ENCODE measurements at places on chromosomes 2 and 18. TPM values are rescaled to one million over a fixed set of nuclear protein-coding genes. Genes with fewer than 3 reads are reported as not detected.

Gene KCNG2
- not detected for total RNA-seq

- no peak for DNase-seq
Measured at GRCh38 chr2:211898702-211899101, 639.9 kb downstream of the ERBB4 start.

GRCh38 chr18:75213611-75214331, 3.2 kb downstream of the TSHZ1 start:
- peak; percentile 50 for DNase-seq

GRCh38 chr2:189762229-189762550, 402 bp downstream of the OSGEPL1 start:
- DNase-seq = no peak

Gene RAB6C
- total RNA-seq = not detected

DNA sequence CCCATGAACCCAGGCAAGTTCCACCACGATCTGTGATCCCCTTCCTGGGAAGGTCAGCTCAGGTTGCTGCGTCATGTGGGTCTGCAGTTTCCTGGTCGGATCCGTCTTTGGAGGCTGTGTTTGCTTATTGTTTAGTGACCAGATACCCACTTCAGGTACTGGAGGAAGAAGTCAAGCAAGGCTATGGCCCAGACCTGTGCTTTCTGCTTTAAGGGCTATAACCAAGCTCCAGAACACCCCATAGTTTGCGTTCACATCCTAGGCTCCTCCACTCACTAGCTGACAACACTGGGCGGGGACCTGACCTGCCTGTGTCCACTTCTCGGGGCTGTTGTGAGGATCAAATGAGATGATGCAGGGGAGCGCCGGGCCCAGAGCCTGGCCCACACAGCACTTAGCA, 44.0 kb downstream of the MAL start:
- no peak for DNase-seq

Gene RFX8
- not detected for total RNA-seq

DNA sequence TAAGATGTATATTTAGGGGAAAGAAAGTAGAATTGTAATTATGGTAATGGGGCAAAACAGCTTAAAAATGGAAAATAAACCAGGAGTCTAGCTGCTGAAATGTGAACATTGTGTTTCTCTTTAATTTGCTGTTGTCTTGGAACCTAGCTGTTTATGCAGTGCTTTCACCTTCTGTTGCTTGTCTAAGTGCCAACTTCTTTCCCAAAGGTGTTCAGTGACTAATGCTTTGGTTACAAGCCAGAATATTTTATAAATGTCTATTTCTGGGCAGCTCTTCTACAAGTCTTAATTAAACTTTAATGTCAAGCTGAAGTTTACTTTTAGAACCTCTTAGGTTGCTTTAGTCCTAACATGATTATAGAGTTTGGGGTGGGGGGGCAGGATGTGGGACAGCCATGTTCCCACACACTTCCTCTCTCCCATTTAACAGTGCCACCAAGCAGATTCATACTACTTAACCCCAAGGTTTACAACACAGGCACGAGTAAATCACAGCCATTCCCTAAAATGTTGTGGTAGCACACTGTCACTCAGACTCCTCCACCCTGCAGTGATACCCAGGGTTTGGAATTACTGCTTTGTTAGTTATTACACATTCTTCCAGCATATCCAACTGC, 60.6 kb downstream of the ITGA4 start:
- DNase-seq = peak; percentile 74

- peak; percentile 7 for DNase-seq
Measured at GRCh38 chr2:217527590-217528202, 475.1 kb downstream of the TNS1 start.

GRCh38 chr2:12412898-12413305, 303.8 kb upstream of the TRIB2 start:
- DNase-seq = no peak

GRCh38 chr2:121534007-121534406, 3.3 kb downstream of the RNU4ATAC start:
- DNase-seq = no peak

Gene IL37
- not detected for total RNA-seq

- DNase-seq = peak; percentile 86
Measured at GRCh38 chr18:24118750-24119577, 19.9 kb upstream of the CABYR start.

Gene ERICH2
- total RNA-seq = 22.4 TPM

DNA sequence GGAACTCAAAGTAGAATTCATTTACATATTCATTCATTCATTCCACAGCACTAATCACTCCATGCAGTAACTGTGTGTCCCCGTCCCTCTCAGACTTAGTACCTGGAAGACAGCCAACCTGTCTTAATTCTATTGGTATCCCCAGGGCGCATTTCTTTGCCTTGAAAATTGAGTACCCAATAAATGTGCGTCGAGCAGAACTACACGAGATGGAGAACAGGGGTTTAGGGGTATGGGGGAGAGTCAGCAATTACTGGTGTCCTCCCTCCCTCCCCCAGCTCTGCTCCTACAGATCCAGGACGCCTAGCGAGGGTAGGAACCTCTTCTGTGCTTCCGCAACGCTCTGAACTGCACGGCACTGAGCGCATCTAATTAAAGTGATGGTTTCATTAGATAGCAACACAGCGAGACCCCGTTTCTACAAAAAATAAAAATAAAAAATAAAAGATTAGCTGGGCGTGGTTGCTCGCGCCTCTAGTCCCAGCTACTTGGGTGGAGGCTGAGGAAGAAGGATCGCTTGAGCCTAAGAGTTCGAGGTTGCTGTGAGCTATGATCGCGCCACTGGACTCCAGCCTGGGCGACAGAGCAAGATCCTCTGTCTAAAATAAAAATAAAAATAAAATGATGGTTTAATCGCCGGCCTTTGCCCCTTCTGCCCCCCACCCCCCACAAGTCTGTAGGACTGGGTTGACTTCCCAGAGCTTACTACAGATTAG, 614 bp upstream of the FKBP1B start:
- peak; percentile 22 for DNase-seq

- DNase-seq = no peak
Measured at GRCh38 chr18:78396756-78397155, 582.9 kb upstream of the SALL3 start.

GRCh38 chr2:230843132-230843531, 21.6 kb upstream of the ITM2C start:
- DNase-seq = no peak

DNA sequence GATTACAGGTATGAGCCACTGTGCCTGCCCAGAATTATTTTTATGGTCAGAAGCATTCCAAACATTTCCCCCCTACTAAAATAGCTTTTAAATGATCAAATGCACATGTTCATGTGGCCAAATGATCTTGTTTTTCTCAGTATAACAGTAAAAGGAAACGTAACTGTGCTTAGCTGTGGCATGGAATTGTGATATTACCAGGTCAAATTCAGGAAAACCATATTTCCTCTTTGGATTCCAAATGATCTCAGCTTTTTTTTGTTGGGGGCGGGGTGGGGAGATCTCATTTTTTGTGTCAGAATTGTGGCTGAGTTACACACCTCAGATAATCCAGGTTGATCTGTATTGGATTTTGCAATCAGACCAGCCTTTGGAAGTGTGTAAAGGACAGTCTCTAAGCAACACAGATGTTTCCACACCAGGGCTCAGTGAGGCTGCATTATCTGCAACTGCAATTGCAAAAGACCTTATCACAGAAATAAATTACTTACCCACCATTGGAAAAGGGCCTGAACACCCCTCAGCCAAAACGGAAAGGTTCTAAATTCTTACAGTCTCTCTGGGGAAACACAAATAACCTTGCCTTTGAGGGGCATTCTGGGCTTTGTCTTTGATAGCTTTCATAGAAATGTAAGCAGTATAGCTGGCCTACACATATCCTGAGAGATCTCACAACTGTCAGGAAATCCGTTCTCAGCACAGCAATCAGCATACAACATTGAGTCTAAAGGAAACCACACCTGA, 8.4 kb downstream of the CASP10 start:
- DNase-seq = no peak

Gene IL18R1
- total RNA-seq = 3.5 TPM

DNA sequence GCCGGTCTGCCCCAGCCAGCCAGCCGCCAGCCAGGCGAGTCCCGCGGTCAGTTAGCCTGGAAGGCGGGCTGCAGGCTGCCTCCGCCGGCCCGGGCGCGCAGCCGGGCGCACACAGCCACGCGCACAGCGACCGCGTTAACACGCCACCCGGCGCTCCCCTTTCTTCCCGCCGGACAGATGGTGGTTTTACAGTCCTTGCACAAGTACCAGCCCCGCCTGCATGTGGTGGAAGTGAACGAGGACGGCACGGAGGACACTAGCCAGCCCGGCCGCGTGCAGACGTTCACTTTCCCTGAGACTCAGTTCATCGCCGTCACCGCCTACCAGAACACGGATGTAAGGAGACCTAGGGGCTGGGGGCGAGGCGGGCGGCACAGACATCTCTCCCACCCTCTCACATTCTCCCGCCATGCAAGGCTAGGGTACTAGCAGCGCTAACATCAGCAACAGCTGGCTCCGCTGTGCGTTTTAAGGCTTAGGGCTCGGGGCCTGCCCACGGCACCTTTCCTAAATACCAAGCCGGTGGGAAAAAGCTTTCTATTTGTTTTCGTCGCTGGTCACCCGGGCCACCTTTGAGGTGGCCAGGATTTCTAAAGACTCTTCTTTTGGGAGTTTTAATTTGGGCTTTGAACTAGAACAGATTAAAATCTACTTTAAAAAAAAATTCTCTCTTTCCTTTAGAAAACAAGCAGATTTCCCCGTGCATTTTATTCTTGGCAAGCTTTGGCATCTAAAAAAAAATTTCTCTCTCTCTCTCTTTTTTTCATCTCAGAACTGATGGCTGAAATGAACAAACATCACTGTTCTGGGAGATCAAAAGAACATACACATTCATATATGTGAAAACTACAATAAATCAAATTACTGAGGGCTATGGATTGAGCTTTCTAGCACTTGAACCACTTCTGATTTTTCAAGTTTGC, 2.9 kb downstream of the TBR1 start:
- DNase-seq = no peak

Gene SCN1A
- total RNA-seq = not detected

DNA sequence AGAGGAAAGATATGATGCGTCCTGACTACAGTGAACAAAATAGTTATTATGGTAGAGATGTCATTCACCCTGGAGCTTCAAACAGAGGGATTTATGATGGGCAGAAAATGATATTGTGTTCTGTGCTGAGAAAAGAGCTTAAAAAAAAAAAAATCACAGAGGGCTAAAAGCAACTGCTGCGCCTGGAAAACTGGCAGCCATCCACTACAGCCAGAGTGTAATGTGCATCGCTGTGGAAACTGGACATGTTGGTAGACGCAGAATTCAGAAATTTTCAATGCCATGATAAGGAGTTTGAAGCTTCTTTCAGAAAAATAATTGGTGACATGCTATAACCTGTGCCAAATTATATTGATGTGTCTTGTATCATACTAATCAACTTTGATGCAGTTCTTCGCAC, 122.9 kb upstream of the SOX11 start:
- no peak for DNase-seq

DNA sequence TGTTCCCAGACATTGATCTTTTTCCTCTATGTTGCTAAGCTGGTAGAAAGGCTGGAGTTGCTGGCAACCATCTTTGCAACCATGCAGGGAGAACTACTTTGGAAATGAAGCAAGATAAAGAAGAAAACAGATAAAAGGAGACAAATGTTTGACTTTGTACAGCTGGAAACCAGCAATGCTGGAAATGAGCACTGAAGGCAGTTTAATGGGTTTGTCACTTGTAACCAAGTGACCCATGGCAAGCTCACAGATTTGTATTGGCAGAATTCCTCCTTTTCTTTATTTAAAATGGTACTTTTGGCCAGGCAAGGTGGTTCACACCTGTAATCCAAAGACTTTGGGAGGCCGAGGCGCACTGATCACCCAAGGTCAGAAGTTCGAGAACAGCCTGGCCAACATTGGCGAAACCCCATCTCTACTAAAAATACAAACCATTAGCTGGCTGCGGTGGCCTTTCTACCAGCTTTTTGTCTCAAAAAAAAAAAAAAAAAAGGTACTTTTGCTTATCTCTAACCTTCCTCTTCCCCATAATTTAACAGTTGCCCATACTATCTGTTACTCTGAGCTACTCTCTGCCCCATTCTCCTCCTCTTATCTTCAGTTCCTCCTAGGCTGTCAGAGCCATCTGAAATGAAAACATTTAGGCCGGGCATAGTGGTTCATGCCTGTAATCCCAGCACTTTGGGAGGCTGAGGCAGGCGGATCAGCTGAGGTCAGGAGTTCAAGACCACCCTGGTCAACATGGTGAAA, 2.0 kb upstream of the BOLA3 start:
- no peak for DNase-seq

DNA sequence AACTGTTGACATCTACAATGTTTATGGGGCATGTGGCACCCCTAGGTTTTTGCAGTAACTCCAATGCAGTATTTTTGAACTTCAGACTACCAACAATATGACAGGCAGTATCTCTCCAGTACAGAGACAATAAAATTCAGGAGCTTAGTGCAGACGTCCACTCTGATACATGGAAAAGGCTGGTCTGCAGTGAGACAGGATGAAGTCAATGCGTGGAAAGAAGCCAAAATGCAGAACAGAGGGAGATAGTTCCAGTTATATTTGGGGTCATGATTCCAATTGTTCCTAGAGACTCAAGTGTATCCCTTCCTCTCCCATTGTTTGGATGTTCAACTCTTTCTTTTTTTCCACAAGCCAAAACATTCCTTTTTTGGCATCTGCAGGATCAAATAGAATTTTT, 18.7 kb upstream of the SMAD2 start:
- no peak for DNase-seq

Gene REEP1
- total RNA-seq = not detected

DNA sequence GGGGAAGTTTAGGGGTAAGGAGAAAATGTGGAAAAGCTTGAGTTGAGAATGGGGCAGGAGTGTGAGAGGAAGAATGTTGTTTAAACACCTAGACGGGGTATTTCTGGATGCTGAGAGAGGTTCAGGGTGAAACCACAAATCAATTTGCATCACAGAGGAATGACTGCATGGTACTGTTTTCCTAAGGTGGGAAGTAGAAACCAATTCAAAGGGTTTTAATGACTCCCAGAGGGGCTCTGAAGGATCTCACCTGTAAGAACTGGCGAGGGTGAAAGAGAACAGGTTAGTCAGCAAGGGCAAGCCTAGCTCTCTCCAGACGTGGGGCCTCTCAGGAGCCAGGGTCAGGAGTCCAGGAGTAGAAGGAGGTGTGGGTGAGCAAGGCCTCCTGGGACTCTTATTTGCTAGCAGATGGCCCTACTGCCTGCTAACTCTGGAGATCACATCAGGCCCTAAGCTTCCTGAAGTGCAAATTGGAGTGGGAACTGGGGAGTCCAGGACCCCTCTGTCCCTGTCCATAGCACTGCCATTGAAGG, 133.0 kb upstream of the CELF4 start:
- DNase-seq = no peak

Data from MCF 10A (cell line).